NCI-H1092 (cell line): ENCODE measurements at places on chromosomes 2 and 18.

DNA sequence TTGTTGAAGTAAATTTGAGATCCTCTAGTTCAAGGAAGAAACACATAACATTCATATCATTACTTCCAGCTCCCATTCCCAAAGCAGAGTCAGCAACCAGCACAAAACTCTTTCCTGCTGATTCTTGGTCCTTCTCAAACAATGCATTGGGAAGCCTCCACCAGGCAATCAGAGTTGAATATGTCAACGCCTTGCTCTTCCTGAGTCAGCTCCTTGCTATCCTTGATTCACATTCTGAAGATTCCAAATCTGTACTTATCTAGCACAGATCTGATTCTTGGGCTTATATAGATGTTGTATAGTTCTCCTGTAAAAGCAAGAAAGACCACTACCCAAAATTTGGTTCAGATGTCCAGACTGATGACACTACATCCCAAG is 29.6 kb downstream of the CFAP210 start:
- DNase-seq = no peak

DNA sequence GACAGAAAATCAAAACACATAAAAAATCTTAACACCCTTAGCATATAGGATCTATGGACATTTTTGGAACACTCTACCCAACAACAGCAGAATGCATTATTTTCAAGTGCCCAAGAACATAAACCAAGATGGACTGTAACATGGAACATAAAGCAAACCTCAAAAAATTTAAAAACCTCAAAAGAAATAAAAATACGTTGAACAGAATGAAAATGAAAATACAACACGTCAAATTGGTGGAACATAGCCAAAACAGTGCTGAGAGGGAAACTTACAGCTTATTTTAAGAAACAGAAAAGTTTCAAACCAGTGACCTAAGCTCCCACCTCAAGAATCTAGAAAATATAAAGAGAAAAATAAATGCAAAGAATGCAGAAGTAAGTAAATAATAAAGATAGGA is 58.3 kb upstream of the BCL2L11 start:
- DNase-seq = no peak

DNA sequence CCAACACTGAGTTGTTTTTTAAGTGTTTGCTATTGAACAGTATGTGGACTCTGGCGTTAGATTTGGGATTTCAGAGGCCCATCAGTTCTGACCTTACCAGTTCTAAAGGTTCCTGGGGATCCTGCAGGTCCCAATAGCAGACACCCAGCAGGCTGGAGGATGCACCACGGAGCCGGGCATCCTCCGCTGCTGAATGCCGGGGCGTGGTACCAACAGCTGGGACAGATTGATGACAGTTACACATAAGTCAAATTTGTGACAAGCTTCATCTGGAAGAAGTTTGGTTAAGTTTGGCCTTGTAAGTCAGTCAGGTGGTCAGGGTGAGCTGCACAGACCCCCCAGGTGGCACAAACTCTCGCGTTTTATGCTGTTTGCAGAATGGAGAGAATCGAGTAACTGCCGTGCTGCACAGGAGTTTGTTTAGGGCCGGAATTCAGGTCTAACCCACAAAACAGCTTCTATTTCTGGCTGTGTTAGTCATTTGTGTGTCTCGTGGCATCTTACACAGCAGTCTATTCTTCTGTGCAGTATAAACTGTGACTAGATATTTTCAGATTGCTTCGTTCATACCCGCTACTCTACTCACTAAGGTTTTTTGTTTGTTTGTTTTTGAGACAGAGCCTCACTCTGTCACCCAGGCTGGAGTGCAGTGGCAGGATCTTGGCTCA is 19.2 kb downstream of the CTDP1 start:
- no peak for DNase-seq

DNA sequence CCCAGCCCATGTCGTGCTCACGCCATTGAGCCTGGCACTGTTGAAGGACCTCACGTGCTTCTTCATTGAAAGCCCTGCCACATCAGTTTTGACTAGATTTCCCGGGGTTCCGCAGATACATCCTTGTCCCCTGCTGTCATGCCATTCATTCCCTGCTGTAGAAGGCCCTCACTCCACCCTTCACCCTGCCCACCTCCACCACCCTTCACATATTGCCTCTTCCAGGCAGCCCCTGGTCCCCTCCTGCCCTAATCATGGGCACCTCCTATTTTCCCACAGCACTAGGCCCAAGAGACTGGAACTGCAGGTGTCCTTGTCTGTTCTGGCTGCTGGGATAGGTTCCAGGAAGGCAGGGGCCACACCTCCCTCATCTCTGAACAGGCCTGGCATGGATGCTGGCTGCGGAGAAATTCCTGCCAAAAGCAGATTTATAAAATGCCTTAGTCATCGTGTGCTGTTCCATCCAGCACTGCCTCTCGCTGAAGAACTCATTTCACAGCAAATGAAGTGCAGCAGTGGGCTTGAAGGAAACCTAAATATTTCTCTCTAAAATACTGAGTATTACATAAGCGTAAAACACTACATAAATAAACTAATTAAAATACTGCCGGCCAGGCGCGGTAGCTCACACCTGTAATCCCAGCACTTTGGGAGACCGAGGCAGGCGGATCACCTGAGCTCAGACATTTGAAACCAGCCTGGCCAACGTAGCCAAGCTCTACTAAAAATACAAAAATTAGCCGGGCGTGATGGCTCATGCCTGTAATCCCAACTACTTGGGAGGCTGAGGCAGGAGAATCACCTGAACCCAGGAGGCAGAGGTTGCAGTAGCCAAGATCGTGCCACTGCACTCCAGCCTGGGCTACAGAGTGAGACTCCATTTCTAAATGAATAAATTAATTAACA is 38.4 kb downstream of the EIF4E2 start:
- no peak for DNase-seq

DNA sequence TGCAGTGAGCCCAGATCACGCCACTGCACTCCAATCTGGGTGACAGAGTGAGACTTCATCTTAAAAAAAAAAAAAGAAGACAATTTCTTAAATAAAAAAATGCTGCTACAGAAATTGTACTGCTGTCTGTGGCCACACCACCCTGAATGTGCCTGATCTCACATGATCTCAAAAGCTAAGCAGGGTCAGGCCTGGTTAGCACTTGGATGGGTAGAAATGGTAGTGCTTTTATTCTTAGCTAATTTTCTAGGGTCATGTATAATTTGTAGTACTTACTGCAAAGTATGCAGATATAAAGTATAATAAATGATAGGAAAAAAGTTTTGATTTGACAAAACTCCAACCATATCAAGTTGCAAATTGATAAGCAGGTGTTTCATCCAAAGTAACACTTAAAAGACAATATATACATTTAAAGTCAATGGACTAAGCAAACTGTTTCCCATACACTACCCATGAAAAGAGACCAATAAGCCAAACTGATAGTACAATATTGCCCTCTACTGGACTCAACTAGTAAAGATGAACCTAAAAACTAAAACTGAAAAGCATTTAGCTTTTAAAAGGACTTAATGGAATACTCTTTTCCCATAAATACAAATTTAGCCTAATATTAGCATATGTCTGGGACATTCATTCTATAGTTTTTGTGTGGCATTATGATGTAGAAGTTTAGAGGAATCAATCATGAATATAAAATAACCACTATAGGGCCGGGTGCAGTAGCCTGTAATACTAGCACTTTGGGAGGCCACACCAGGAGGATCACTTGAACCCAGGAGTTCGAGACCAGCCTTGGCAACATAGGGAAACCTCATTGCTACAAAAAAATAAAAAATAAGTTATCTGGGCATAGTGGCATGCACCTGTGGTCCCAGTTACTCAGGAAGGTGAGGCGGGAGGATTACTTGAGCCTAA is 18.6 kb upstream of the PEX13 start:
- DNase-seq = peak; percentile 12

- peak; percentile 55 for DNase-seq
Observed at GRCh38 chr18:77131652-77132368, 773 bp downstream of the MBP start.

DNA sequence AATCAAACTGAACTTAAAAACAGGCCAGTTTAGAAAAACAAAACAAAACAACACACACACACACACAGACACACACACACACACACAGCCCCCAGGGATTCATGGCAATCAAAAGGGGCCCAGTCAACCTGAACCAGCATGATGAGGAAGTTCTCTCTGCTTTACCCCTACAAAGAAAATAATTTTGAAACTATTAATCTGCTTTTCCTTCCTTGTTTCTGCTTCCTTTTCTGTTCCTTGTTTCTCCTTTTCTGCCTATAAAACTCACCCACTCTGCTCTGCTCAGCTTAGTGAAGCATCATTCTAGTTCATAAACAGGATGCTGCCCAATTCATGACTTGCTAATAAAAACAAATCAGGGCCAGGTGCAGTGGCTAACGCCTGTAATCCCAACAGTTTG is 203.1 kb downstream of the RAB3GAP1 start:
- DNase-seq = no peak

GRCh38 chr2:68559692-68560091 is 83.7 kb upstream of the PROKR1 start:
- DNase-seq = no peak

DNA sequence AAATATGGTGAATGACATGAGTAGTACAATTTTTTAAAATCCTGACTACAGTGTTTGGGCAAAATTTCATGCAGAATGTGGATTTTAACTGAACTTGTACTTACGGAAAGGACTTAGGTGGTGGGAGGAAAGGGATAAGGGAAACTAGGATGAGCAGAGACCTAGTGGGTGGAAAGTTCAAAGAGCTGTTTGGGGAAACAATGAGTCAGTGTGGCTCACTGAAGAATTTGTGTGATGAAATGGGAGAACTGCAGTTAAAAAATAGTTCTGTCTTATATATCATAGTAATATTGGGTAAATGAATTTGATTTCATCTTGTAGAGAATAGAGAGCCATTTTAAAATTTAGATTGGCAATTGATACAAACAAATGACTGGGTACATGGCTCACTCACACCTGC is 220.1 kb upstream of the CTAGE1 start:
- DNase-seq = no peak

GRCh38 chr2:229133155-229133772 is 137.8 kb downstream of the PID1 start:
- DNase-seq = peak; percentile 45

DNA sequence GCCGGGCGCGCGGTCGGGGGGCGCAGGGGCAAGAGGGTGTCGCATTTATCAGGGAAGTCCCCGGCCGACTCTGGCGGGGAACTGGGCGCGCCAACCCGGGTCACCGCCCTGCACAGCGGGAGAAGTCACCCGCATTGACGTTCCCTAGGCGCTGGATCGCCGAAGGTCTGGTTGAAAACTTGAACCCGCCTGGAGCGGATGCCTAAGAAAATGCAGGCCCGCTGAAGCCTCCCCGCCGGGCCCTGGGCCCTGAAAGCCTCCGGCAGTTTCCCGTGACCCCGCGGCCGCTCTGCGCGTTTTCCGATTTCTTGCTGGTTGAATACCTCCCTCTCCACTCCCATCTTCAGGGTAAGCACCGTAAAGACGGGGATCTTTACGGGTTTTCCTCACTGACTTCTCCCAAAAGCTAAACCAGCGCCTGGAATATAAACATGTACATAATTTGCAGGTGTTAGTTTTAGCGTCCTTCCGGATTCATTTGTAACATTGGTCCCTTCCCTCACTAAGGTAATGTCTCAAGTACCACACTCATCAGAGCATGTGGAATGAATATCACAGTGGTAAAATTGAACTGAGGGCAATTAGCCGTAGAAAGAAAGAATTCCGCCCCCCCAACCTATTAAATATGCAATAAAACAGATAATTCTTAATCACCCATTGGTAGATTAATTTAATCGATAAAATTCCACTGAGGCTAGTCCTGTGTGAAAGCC is 675 bp upstream of the SPIRE1 start:
- no peak for DNase-seq

GRCh38 chr2:156345582-156345981 is 13.1 kb upstream of the NR4A2 start:
- no peak for DNase-seq

DNA sequence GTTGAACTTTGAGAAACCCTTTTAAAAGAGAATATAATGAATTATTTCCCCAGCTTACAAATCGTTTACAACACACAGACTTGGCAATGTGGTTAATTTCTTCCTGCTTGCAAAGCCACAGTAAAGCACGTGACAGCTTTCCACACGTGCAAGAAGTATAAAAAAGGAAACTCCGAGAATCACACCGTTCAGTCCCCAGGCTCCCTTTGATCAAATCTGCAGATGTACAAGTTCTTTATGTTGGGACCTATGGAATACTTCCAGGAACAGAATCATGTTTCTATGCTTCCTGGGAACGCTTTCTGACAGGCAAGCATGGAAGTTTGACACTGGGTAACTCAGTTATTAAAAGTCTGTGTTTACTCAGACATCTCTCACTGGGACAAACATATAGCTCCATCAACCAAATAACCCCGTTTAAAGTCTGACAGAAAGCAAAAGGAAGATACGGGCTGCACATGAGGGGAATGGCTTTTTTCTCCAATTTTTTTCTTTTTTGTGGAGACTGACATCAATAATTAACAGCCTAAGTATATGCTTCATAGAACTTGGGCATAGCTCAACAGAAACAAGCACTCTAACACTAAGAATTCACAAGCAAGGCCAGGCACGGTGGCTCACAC is 134.8 kb downstream of the EIPR1 start:
- no peak for DNase-seq
